ENCODE measurements at places on chromosomes 11 and 22. TPM values are rescaled to one million over a fixed set of nuclear protein-coding genes. Genes with fewer than 3 reads are reported as not detected.

GAB4 gene
- total RNA-seq = 0.18 TPM

MUC5B gene
- total RNA-seq = 0.07 TPM

LRRC32 gene
- total RNA-seq = 0.63 TPM

RNF141 gene
- total RNA-seq = 21.8 TPM

CAPN5 gene
- 16.3 TPM for total RNA-seq

ARHGAP20 gene
- 0.07 TPM for total RNA-seq

SLC35C1 gene
- total RNA-seq = 3.9 TPM

MS4A2 gene
- total RNA-seq = not detected

GRCh38 chr11:1276041-1276790 is 33.2 kb downstream of the TOLLIP start:
- no peak for DNase-seq

DNA sequence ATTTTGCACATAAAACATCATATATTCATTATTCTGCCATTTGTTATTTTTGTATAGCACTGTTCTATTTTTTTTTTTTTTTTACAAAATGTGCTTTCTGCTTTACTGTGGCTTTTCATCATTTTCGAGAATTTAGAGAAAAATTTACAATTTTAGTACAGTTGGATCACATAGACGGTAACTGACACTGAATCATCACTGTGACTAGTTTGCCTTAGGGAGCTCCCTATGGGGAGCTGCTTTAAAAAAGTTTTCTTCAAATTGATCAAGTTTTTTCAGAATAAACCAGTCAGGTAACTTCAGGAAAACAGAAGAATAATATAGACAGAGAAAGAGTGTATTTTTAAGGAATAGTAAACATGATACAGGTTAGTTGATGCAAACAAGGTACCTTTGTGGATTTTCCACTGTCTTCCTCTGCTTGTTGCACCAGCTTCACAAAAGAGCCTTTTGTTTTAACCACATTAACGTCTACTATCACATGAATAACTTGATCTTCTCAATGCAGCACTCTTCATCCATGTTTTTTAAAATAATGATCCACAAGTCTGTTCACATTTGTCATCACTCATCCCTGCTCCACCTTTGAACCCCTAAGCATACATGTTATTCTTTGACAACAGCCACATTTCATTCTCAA is 327.0 kb downstream of the DYNC2H1 start:
- no peak for DNase-seq

DNA sequence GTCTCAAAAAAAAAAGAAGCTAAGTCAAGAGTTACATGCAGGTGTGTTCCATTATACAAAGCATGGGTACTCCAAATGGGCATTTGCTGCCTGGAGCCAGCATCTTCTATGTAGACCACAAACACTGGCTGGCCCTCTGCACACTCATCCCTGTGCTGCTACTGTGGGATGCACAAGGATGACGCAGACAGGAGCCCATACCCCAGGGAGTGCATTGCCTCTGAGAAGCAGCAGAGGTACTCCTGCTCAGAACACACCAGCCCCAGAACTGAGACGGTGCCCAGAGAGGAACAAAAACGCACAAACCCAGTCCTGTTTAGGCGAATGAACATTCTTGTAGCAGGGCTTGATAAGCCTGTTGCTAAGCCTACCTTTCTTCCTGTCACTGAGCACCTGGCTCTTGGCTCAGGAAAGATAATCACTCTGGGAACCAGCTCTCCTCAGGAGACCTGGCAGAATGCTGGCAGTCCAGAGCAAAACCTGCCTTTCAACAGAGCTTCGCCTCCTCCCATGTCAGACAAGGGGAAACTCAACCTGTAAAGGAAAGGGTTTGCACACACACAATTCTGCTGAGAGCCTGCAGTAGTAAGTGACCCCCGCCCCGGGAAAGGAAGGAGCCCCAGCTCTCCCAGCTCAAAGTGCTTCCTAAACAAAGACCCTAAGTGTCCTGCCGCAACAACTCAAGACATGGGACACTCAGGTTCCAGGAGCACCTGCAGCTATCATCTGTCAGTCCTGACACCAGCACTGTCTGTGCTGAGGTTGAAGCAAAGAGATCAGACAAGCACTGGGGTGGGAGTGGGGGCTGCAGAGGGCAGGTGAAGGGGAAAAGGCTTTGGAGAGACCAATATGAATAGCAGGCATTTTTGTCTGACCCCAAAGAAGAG is 145.7 kb downstream of the TENM4 start:
- DNase-seq = no peak

DNA sequence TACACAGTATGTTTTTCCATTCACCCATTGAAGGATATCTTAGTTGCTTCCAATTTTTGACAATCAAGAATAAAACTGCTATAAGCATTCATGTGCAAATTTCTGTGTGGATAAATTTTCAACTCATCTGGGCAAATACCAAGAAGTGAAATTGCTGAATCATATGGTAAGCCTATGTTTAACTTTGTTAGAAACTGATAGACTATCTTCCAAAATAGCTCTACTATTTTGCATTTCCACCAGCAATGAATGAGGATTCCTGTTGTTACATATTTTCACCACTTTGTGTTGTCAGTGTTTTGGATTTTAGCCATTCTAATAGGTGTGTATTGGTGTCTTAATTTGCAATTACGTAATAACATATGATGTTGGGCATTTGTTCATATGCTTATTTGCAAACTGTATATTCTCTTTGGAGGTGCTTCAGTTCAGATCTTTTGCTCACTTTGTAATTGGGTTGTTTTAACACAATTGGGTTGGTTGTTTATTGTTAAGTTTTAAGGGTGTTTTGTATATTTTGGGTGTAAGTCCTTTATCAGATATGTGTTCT is 49.2 kb upstream of the FAM181B start:
- no peak for DNase-seq

GRCh38 chr11:44136176-44136945 is 40.9 kb downstream of the EXT2 start:
- DNase-seq = no peak

DNA sequence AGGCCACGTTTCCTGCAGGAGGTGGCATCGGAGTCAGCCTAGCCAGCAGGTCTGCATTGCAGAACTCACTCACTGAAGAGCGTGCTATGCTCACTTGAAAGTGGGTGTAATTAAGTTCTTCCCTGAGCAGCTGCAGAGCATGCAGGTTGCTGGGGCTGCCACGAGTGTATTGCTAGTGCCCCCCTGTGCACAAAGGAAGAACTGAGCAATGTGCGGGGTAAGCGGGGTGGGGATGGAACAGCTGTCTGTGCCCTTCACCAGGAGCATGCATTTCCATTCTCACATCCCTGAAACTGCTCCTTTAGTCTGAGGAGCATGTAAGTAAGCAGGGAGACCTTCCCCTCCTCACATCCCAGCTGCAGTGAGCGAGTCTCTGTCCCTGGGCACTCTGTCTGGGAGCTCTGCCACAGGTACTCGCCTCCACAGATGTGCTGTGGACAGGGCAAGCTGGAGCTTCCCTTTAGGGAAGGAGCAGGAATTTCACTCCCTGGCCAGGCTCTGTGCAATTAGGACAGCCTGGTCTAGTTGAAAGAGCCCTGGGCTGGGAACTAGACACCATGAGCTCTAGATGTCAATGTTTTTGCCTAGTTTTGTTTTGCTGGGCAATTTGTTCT is 1031.8 kb downstream of the NTM start:
- DNase-seq = peak; percentile 63

GRCh38 chr11:134987223-134987768 is 575.3 kb upstream of the B3GAT1 start:
- DNase-seq = no peak

GRCh38 chr22:22604326-22605073 is 39.9 kb upstream of the GGTLC2 start:
- DNase-seq = no peak

DNA sequence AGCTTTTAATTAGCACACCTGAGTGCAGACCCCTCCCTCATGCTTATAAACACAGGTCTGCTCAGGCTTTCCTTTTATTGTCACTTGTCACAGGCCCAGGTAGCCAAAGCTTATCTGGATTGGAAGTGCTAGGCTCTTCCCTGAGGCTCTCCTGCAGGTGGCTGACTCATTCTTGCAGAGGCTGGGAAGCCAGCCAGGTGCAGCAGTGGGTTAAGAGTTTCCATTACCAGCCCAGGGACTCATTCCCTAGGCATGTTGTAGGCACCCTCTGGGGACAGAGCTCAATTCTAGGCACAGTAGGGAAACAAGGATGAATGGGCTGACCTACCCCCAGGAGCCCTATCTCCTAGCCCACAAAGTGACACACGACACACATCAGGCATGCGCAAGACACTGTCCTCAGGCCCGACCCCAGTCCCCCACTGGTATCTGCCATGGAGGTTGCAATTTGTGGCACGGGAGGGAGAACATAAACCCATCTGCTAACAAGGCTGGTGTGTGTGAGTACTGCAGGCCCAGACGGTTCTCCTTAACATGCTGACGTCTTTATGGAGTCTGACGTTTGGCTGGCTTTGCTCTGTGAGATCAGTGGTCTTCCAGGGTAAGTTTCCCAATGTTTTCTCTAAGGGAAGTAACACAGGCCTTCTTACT is 94.2 kb downstream of the ABTB2 start:
- no peak for DNase-seq

DNA sequence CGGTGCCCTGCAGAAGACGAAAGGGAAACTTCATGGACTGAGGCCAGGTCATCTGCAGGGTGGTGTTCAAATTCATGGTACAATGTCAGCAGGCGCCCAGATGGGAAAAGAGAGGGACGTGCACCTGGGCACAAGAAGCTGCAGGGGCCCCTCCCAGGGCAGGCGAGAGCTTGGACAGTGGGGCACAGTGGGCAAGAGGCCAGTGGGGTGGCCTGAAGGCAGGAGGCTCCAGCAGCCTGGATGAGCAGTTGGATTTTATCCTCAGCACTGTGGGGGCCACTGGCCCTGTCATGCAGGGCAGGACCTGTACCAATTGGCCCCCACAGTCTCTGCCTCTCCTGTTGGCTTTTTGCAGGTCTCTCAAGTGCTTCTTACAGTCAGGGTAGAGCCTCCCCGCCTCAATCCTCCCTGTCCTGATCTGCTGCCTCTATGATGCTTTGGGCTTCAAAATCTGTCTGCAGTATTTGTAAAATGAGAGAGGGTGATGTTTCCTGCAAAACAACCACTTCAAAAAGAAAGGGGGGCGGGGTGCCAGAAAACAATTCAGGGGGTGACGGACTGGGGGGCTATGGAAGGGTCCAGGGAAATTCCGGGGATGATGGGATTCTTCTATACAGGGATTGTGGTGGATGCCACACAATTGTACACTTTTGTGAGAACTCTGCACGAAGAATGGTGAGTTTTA is 1.7 kb upstream of the BID start:
- no peak for DNase-seq

- no peak for DNase-seq
Measured at GRCh38 chr11:39462506-39462905, 1996.9 kb downstream of the LRRC4C start.

DNA sequence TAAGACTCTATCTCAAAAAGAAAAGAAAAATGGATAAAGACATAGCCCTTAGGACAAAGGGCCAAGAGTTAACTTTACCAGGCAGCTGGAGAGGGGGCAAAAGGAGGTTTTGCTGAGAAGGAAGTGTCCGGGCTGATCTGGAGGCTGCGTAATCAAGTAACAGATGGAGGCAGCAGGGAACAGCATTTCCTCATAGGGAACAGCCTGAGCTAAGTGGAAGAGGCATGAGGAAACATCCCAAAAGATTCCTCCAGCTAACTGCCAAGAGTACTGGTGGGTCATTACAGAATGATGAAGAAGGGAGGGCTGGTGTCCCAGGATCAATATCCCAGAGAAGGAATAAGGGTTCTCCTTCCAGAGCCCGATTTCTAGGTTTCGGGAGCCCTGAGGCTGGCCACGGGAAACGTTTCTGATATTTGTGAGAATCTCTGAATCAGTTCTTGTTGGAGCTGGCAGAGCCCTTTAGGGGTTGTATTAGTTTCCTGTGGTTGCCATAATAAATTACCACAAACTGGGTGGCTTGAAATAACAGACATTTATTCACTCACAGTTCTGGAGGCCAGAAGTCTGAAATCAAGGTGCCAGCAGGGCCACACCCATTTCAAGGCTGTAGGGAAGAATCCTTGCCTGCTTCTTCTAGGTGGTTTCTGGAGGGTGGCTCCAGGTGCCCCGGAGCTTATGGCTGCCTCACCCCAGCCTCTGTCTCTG is 21.2 kb downstream of the LIF start:
- DNase-seq = no peak

DNA sequence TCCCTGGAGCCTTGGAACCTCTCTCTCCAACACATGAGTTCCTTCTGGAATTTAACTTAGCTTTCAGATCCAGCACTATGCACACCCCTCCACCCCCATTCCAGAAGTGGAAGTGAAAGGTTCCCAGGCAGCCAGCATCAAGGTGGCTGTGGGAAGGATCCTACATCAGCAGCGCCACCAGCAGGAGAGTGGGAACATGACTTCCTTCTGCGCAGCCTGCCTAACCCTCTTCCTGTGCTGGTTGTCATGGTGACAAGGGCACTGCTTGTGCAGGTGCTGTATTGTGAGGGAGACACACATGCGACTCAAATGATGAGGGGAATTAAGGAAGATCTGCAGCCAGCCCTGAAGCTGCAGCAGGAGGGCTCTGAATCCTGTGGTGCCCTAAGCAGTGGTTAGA is 904.5 kb upstream of the API5 start:
- DNase-seq = peak; percentile 54

- no peak for DNase-seq
Measured at GRCh38 chr11:94753630-94754029, 14.5 kb upstream of the AMOTL1 start.

GRCh38 chr11:72812967-72813739 is 1.1 kb upstream of the ATG16L2 start:
- DNase-seq = peak; percentile 85

DNA sequence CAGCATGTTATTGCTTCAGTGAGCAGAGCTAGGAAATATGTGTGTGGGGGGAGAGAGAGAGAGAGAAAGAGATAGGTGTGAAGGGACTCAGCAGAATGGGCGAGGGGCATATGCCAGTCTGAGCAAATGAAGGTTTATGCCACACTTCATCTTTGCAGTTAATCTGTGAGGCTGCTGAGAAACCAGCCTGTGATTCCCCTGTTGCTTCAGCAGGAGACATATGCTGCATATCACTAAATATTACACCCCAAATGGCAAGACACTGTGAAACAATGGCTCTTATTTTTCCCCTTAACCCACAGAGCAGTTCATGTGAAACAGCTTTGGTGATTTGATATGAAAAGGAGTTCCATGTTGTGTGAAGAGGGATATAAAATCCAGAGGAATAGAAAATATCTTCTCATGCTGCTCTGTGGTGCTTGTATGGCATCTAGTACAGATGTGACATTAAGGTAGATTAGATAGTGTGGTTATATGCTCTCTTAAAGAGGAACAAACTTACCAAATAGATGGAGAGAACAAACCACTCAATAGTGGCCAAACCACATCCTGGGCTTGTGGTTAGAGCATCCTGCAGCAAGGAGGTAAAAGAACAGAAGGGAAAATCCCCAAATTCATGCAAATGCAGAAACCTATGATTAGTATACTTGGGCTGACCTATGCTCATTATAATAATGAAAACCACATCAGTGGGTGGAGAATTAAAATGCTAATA is 864.2 kb downstream of the FAM181B start:
- DNase-seq = no peak
